Endothelial cell of umbilical vein (primary cell): ENCODE measurements at places on chromosomes 1 and 21.

DNA sequence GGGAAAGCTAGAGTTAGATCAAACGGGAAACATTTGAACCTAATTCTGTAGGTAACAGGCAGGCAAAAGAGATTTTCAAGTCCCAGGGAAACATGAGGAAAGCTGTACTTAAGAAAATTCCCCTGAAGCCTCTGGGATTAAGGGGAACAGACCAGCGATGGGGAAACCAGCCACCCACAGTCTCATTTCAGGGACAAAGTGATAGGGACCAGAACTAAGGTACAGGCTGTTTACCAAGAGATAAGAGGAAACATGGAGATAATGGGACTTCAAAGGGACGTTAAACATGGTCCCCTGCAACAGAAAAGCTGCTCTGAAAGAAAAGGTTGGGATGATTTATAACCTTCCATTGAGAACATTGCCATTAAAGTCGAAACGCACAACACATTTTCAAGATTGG lies 84.4 kb downstream of the NTPCR start:
- no peak for DNase-seq

- no peak for DNase-seq
Measured at GRCh38 chr21:42085246-42086077, 14.3 kb downstream of the UMODL1 start.

GRCh38 chr1:177857285-177857684 lies 112.6 kb downstream of the SEC16B start:
- no peak for DNase-seq

DNA sequence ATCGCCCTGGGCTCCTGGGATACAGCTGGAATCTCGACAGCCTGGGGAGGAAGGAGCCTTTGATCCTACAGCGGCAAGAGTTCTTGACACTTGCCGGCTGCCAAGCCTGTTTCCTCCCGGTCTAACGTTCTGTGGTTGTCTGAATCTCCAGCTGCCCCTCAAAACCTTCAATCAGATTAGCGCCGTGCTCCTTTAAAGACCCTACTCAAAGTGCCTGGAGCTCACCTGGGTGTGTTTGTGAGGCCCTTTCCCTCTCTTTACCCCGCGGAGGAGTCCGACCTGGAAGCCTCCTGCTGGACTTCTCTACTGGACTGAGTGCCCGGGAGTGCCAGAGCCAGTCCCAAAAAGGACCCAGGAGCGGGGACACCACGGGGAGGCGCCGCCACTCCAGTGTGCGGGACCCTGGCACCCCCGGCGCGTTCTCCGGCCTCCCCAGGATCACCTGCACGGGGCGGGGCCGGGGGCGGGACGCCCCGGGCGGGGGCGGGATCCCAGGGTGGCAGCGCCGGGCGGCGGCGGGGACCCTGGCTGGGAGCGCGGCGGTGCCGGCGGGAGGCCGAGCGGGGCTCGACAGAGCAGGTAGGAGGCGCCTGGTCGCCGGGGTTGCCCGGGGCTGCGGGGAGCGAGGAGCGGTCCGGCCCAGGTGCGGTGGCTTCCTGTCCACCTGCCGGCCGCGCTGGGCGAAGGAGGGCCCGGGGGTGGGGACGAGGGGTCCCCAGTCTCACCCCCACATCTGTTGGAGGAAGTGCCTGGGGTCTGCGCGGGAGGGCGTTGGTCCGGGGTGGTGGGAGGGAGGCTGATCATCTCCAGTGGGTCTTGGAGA lies at the start of gene NCMAP:
Gene NCMAP, plus strand, starts transcription at position 497 of the 823 bp plus-strand sequence. CDS start 39,344 bp downstream, outside the sequence.
- DNase-seq, result no peak

DNA sequence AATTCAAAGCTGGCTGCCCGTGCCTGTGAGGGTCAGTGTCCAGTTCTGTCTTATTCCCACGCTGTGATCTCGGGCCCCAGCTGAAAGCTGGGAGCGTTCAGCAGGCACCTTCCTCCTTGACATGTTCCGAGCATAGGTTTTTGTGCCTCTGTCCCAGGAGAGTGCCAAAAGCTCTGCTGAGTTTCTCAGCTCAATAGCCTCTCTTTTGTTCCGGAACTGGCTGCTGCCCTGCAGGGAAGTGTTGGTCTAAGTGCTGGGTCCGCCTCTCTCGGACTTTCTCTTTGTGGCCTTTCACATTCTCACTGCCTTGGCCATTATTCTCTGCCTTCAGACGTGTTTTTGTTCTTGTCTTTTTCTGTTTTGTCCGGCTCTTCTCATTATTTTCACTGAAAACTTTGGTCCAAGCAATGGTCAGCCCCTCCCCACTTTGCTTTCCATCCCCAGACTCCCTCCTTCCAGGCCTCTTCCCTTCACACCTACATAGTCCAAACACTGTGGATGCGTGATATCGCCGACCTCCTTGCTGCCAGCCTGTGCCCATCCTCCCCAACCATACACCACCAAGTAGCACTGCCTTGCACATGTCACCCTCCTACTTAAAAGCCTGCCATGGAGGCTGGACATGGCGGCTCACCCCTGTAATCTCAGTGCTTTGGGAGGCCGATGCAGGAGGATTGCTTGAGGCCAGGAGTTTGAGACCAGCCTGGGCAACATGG lies 233.8 kb downstream of the RHOU start:
- DNase-seq, result no peak

DNA sequence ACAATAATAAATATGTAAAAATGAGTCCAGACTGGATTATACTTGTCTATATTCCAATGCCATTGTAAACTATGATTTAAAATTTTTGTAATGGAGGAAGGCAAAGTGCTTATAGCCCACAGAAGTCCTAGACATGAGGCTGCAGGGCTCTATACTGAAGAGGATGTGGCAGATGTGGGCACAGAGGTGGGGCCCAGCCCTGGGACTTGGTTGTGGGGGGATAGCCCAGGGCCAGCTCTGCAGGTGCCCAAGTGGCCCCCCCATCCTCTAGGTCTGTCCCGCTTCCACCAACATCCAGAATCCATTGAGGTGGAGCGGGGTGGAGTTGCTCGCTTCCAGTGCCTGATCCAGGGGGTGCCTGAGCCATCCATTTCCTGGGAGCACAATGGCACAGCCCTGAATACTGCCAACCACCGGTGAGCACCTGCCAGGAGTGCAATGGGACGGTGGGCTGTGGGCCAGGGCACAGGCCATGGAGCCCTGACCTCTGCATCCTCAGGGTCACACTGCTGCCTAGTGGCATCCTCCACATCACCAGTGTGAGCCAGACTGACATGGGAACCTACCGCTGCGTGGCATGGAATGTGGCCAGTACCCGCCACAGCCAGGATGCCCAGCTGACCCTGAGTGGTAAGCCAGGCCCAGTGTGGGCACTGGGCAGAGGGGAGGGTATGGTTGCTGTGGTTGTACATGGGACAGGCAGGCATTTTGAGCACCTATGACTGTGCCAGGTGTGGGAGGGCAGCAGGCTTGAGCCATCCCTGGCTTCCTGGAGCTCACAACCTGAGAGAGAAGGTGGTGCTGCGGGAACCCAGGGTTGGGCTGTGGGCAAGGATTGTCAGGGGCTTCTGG lies 21.0 kb downstream of the SLC27A3 start:
- no peak for DNase-seq

DNA sequence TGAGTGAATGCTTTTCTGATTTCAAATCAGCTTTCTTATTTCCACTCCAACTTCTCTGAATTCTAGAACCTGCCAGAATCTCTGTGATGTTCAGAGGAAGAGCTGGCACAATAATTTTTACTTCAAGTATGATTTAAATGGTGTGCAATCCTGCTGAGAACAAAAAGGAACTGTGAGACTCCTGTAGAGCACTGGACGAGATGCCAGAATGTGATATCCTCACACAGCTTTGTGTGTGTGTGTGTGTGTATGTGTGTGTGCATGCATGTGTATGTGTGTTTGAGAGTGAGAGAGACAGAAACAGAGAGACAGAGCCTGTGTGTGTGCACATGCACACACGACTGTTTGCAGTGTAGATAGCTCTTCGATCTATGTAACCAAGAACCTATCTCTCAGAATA lies 713.6 kb upstream of the ZP4 start:
- no peak for DNase-seq

DNA sequence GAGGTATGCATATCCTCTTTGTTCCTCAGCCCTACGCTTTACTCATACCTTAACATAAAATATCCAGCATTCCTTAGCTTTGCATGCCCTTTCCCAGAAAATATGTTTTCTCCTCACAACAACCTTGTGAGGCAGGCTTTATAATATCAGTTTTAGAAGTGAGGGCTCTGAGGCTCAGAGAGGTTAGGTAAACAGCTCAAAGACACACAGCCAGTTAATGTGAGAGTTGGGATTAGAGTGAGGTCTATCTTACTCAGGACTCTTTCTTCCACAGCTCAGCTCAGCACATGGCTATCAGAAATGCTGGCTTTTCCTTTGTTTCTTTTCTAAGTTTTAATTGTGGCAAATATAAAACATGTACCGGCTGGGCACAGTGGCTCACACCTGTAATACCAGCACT lies 27.9 kb downstream of the CSF1 start:
- no peak for DNase-seq

- DNase-seq, result no peak
Measured at GRCh38 chr1:73813716-73814115, 384.3 kb downstream of the LRRIQ3 start.

- DNase-seq, result no peak
Measured at GRCh38 chr1:197982256-197982655, 65.1 kb downstream of the LHX9 start.

DNA sequence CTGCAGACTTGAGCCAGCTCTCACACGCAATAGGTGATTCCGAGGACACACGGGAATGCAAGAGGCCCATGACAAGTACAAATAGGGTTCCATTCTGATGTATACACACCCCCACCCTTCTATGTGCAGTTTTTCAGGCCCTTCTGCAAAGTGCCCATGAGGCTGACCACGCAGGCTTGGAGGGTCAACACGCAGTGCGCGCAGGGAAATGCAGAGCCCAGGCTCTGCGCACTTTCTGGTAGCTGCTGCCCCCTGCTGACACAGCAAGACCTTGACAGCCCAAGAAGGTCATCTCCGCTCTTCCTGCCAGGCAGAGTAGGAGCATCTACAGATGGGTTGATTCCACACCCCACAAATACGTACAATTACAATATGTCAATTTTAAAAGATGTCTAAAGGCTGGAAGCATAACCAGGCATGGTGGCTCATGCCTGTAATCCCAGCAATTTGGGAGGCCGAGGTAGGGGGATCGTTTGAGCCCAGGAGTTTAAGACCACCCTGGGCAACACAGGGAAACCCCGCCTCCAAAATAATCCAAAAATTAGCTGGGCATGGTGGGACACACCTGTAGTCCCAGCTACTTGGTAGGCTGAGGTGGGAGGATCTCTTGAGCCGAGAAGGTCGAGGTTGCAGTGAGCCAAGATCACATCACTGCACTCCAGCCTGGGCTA lies 18.5 kb downstream of the SH3BP5L start:
- DNase-seq, result peak; percentile 26

DNA sequence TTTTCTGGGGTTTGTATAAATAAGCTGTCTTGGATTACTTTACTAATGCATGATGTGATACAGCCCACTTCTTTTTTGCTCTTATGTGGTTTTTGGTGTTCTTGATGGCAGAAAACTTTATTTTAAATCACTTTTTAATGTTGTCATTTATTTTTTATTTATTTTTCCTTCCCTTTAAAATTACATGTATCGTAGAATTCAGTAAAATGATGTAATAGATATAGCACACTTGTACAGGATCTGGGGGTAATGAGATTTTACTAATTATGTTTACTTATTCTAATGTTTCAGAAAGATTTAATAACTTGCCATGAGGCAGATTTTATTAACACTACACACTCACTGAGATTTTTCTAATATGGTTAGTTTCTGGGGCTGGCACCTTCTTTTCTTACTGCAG lies 701 bp upstream of the B3GALT2 start:
- DNase-seq, result no peak

- DNase-seq, result no peak
Measured at GRCh38 chr1:92698932-92699331, 86.0 kb downstream of the EVI5 start.

GRCh38 chr21:35908311-35909078 lies 151.8 kb downstream of the SETD4 start:
- no peak for DNase-seq

- DNase-seq, result no peak
Measured at GRCh38 chr1:22118291-22118992, 24.5 kb downstream of the WNT4 start.

- DNase-seq, result peak; percentile 22
Measured at GRCh38 chr1:77036560-77036959, 169.3 kb downstream of the ST6GALNAC5 start.

- DNase-seq, result no peak
Measured at GRCh38 chr1:9331016-9331415, 38.3 kb downstream of the SPSB1 start.

DNA sequence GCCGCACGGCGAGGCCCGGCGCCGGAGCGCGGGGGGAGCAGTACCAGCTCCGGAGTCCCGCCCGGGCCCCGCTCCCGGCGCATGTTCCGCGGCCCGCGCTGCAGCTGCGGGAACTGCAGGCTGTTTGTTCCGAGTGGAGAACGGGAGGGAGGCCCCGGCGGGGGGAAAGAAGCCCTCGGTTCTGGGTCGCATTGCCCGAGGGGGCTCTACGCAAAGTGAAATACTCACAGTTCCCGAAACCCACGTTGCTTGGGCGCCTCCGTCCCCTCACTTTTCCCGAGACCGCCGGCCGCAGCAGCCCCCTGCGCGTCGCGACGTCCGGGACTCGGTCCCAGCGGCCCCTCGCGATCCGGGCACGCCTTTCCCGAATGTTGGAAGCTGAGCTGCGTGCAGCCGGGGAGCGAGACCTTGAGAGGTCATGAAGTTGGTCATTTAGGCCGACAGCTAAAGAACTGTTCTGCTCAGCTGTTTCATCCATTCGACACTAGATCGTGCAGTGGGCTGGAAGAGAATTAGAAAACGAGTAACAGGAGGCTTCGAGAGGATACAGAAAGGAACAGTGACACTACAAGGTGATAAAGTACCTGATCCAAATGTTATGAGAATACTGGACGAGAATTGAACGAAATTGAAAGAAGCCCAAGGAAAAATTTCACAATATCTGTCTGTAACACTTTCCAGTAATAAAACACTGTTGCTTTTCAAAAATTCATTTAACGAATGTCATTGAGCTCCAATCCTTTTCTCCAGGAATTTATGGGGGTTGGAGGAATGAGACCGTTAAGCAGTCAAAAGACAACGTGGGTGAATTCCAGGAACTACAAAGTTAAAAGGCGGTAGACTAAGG lies 657 bp upstream of the LIN9 start:
- no peak for DNase-seq

- DNase-seq, result no peak
Measured at GRCh38 chr1:182996816-182997215, 26.4 kb upstream of the LAMC1 start.

DNA sequence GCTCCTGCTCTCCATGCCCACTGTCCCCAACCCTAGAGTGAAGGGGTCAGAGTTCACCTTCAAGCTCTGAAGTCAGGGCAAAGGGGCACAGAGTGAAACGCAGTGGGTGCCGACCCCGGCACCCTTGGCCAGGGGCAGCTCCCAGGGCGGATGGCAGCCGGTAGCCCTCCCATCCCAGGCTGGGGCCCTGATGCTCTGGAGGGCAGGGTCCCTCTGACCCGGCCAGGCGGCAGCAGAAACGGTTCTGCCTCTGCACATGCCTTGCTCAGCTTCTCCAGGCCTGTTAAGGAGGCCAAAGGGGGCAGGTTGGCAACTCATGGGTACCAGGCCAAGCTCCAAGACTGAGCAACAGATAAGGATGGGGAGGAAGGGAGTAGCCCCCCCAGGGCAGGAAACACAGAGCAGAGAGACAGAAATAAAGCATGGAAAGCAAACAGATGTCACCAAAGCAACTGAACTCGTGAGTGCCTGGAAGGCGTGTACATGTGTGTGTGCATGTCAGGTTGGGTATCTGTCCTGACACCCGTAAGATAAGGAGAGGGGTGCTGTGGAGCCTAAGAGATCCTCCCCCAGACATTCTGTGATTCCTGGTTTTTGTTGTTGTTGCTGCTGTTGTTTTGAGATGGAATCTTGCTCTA lies 112.3 kb upstream of the IFFO2 start:
- DNase-seq, result no peak
